ENCODE measurements at places on chromosomes 2 and 18.

DNA sequence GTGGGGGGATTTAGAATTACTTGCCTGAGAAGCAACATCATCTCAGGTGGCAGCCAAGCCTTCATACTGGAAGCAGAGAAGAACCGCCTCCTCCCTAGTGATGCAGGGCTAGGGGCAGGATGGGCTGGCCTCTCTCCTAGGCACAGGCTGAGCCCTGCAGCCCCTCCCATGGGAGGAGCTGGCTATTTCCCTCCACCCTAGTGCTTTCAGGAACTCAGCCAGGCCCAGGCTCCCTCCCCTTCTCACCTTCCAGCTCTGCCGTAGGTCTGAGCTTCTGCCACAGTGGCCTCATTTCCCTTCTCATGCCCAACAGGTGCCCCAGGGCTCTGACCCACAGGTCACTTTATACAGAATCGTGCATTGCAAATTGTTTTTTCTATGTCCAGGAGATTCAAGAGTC, 31.0 kb downstream of the CENPA start:
- DNase-seq, result peak; percentile 52

DNA sequence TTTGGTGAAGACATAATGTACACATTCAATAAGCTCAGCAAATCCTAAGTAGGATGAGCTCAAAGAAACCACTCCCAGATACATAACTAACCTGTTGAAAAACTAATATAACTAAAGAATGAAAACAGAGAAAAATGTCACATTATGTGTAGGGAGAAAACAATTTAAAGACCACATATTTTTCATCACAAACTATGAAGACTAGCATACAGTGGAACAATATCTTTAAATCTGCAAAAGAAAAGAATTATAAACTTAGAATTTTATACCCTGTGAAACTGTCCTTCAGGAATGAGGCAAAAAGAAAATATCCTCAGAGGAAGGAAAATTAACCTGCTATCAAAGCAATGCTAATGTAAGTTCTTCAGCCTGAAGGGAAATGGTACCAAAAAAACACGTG, 151.5 kb downstream of the PIEZO2 start:
- no peak for DNase-seq

- peak; percentile 51 for DNase-seq
Measured at GRCh38 chr2:25981596-25982272, 563 bp downstream of the KIF3C start.

GRCh38 chr18:33606621-33607020, 28.6 kb downstream of the ASXL3 start:
- DNase-seq, result peak; percentile 33

DNA sequence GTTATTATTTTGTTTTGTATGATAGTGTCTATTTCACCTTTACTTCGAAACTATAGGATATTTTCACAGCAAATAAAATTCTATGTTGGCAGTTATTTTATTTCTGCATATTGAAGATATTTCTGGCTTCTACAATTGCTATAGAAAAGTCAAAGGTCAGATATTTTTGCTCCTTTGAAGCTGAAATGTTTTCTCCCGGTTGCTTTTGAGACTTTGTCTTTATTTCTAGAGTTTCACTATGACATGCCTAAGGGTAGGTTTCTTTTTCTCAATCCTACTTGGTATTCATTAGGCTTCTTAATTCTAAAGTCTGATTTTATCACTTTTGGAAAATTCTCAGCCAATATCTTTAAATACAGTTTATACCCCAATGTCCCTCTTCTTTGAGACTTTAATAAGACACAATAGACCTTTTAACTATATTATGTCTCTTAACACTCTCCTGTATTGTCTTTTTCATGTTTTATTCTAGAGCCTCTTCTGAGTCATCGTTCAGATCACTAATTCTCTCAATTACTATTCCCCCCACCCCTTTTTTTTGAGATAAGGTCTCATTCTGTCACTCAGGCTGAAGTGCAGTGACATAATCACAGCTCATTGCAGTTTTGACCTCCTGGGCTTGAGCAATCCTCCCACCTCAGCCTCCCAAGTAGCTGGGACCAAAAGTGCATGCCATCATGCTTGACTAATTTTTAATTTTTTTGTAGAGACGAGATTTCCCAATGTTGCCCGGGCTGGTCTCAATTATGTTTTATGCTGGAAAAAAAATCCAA, 50.5 kb downstream of the USP37 start:
- DNase-seq, result no peak

DNA sequence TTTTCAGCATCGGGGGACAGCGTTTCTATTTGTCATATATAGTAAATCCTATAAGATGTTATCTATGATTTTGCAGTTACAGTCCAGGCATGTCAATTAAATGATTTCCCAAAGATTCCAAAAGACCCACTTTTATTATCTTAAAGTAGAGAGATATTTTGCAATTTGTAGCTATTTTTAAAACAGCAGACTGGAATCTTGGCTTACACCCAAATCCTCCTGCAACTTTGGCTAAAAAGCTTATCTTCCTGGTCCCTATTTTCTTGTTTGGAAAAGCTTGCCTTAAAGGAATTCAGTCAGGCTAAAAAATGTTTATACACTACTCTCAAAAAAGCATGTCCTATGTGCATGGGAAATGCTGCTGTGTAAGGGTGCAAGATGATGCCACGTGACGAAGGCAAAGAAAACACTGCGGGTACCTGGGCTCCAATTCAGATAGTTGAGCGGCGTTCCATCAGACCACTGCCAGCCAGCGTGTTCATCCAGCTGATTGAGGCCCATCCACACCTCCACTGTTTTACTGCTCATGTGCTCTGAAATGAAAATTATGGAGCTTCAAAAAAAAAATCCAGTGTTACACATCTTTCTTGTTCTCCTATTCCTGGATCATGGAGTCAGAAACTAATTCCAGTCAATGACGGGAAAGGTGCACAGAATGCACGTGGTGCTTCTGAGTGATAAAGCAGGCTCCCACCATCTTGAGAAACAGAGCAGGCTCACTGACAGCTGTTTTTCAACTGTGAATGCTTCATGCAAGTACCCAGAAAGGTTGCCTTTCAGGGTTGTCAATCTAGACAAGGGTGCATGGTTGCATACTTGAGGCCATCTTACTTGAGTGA, 33.8 kb downstream of the PLA2R1 start:
- no peak for DNase-seq

- DNase-seq, result no peak
Measured at GRCh38 chr2:241313543-241314095, 1.9 kb downstream of the HDLBP start.

DNA sequence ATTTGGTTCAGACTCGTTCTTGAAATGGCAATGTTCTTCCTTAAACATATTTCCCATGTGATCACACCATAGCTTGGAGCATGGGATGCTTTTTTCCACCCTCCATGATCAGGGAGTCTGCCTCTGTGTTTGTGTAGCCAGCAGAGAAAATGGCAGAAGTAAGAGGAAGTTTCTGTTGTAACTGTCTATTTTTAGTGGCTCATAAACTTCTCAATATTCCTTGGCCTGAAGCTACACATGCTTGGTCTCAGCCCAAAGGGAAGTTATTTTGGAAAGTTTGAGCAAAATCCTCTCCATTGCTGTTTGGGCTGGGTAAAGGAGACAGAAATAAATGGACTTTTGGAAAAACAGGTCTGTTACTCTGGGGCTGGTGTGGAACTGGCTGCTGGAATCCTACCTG, 33.4 kb upstream of the ITGA6 start:
- DNase-seq, result no peak

DNA sequence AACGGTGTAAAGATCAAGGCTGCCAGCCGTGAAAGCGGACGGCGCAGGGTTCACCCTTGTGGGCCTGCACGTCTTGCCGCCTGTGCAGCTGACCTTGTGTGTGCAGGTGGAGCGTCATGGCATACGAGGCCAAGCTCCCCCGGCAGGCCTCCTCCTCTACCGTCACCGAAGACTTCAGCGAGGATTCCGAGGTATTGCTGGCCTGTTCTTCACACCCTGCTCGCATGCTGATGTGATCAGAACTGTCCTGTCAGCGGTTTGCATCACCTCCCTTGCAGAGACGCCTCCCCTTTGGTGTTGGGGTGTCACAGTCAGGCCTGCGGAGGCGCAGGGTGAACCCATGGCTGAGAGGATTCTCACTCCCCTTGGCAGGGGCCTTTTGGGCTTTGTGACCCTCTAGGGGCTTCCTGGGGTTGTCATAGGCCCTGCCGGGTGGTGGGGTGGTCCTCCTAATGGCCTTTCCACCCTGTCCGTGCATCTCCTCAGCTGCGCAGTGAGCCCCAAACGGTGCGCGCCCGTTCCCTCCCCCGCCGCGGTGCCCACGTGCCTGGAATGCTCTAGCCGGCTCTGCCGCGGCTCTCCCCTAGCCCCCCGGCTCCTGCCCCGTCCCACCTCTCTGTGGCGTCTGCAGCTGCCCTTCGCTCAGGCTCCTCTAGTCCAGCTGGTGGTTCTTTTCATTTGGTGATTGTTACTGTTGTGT, 92.5 kb downstream of the DGKD start:
- no peak for DNase-seq

DNA sequence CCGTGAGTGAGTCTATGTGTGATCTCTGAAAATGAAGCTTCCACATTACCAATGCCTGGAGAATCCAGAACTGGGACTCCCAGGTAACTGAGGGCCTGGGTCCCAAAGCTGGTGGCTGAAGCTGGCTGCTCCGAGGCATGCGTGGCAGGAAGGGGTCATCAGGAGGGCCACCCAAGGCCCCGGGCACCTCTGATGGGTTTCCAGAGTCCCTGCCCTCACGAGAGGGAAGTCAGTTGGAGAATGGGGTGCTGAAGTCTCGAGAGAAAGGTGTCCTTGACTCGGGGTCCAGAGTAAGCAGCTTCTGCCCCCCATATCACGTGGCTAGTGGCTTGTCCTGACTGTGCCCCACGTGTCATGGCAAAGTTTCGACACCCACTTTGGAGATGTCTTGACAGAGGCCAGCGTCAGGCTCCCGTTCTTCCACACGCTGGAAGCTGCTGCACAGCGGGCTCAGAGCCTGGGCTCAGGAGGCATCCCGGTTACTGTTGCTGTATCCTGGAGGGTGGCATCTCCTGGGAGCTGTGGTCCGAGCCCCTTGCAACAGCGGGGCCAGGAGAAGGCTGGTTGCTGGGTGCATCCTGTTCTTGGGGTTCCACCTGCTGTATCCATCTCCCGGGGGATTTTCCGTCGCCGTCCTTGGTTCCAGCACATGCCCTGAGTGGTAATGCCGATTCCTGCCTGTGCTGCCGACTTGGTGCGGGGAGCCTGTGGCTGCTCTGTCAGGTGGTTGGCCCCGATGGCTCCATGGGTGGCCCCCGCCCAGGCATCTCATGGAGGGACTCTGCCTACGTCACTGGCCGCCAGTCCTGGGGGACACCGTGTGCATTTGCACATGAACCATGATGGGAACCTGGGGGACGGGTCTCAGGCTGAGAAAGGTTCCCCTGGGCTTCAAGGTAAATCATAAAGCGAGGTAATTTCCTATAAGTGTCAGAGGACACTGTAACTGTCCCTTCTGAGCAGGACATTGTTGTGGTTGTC, 183.3 kb upstream of the HDAC4 start:
- DNase-seq, result no peak

DNA sequence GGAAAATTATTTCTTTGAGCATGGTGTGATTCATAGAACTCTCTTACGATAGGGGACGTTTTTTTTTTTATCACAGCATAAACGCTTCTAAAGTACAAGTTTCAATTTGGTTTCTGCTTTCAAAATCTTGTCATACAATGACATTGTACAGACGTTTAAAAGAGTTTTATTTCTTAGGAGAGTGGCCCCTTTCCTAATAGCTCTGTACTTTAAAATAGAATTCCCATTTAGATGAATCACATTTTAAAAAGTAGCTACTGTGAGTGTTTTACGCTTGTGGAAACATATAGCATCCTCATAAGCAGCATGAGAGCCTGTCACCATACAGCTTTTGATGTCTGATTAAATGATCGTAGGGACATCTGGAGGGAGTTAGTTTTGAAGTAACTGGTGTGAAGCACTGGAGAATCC, 510.9 kb downstream of the PARD3B start:
- no peak for DNase-seq

- DNase-seq, result peak; percentile 66
Measured at GRCh38 chr2:53827398-53828175, 32.2 kb downstream of the GPR75 start.

GRCh38 chr2:227657199-227657845, 9.3 kb upstream of the SCYGR5 start:
- no peak for DNase-seq

GRCh38 chr18:31252522-31252921, 65.4 kb upstream of the DSG1 start:
- no peak for DNase-seq

GRCh38 chr2:17470855-17471641, 47.2 kb downstream of the RAD51AP2 start:
- DNase-seq, result peak; percentile 87

DNA sequence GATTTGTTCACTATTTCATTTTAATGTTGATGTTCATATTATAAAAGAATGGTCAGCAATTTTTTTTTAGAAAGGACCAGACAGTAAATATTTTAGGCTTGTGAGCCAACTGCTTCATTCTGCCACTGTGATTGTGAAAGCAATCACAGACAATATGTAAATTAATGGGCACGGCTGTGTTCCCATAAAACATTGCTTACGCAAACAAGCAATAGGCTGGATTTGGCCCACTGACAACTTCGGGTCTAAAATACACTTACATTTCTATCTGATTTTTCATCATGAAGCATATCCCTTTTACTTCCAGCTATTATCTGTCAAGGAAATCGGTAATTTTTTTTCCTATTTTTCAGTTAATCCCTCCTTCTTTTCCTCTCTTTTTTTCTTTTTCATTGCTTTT, 182.2 kb upstream of the CDH2 start:
- DNase-seq, result no peak

- DNase-seq, result no peak
Measured at GRCh38 chr2:191499874-191500565, 177.9 kb upstream of the NABP1 start.

DNA sequence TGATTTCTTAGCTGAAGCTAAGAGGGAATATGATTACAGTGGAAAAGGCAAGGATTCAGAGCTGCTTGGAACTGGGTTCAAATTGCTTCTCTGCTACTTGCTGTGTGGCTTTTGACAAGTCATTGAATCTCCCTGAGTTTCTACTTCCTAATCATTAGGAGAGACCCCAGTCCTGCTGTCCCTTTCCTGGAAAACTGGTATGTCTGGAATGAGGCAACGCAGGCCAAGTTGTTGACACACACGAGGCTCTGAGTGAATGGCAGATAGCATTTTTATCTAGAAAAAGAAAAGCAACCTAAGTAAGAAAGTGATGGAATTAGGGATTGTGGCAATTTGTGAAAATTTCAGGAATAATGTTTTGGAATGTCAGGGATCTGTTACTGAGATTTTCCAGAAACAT, 123.6 kb downstream of the LPIN1 start:
- DNase-seq, result peak; percentile 29

- no peak for DNase-seq
Measured at GRCh38 chr18:79625924-79626561, 53.6 kb upstream of the CTDP1 start.

DNA sequence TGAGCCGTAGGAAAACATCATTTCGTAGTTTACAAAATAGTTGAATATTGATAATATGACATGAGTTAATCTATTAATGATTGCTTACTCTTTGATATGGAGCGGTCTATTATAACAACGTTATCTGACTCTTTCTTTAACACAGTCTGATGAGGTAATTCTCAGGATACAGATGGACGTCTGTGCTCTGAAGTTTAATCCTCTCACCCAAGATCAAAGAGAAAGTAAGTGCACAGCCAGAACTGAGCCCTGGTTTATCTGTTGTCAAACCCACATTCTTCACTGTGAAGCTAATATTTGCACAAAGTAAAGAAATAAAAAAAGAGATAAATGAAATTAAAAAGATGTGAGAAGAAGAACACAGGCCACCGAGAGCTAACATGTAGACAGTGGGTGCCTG, 190.9 kb upstream of the COPS8 start:
- no peak for DNase-seq

- DNase-seq, result peak; percentile 39
Measured at GRCh38 chr2:64202206-64202845, 58.1 kb upstream of the PELI1 start.

- DNase-seq, result no peak
Measured at GRCh38 chr2:223954401-223954800, 2.9 kb upstream of the MRPL44 start.

GRCh38 chr18:57404345-57404744, 30.8 kb upstream of the ONECUT2 start:
- DNase-seq, result no peak
